GDM1 (cell line): ENCODE measurements at places on chromosomes 2 and 18.

DNA sequence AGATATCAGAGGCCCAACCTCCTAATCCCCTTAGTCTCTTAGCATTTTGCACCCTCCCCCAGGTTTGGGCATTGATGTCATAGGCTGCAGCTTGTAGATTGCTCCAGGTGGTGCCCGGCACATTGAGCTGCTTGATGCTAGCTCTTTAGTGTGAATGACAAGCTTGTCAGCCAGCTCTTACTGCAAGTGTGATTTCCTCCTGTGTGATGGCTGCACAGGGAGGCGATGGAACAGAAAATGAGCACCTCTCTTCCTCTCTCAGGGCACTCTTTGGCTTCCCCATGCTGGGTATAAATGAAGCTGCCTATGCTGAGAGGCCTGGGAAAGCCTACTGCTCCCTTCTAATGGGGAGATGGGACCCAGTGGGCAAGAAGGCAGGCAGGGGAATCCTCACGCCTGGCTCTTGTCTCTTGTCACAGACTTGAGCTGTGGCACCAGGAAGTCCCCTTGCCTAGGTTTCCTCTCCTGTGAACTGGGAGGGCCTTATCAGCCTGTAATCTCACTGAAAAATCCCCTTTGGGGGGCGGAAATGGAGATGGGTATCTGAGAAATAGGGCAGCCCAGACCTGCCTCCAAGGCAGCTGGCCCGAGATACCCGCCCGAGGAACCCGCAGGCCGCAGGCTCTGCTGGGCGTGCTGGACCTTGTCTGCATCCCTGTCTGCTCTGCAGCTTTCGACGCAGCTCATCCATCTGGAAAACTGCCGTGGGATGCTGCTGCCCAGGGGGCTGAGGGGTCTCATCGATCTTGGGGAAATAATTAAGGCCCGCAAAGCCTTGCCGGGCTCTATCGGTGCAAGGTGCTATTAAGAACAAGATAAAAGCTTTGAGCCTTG, 163.5 kb upstream of the CXCR4 start:
- DNase-seq = no peak

DNA sequence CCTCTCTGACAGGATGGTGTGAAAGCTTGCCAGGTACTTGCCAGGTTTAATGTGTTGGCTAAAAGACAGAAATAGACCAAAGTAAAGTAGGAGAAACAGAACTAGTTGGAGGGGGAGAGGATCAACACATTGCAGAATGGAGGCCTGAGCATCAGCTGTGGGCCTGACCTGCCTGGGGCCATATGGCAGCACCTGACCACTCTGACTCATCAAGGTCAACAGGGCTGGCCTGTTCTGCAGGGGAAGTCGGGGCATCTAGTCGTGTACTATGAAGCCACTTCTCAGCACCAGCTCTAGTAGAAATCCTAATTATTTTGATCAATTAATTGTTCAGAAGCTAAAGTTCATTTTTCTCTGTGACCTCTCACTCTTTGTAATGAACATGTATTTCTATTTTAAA, 35.8 kb upstream of the NOSTRIN start:
- no peak for DNase-seq

DNA sequence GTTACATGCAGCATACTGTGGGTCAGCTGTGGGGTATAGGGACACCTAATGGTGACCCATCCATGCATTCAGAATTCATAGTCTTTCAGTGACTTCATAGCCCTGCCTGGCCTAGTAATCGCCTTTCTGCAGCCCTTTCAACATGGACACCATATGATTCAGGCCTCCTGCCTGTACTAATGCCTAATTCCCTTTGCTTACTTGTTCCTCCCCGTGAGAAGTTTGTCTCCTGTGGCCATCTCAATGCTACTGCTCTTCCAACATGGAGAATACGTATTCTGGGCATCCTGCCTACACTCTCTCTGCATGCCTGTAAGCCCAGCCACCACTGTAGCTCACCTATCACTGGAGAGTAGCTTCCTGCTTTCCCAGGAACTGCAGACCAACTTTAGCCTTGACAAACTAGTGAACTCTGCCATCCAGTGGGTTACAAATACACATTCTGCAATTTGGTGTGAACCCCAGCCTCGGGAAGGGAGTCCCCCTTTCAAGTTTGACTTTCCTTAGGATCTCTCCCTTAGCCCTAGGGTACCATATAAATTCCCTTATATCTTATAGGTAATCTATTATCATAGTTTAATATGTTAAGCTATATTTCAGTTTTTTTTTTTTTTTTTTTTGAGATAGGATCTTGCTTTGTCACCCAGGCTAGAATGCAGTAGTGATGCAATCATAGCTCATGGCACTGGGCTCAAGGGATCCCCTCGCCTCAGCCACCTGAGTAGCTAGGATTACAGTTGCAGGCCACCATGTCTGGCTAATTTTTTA, 22.3 kb downstream of the M1AP start:
- no peak for DNase-seq

GRCh38 chr2:209907746-209908145, 94.7 kb upstream of the RPE start:
- DNase-seq = no peak

- peak; percentile 15 for DNase-seq
Measured at GRCh38 chr18:44680273-44681075, at the start of gene SETBP1. SETBP1 (plus strand) TSS chr18:44680888; CDS start chr18:44701347, 20,459 bp downstream.

DNA sequence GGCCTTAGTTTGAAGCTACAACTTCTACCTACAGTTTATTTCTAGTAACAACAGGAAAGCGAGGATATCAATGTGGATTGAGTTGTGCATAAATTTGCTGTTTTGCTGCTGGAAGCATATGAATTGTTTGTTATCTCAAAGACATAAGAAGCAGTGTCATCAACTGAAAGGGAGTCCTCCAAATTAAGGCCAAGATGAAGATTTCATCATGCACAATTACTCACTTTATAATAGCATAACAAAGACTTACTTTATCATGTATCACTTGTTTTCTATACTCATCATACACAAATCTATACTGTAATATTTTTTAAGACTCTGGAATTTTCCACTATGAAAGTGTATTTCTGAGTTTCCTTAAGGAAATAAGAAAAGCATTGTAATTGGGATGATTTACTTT, 136.1 kb upstream of the FANCL start:
- no peak for DNase-seq

GRCh38 chr2:18520451-18521425, 39.7 kb downstream of the RDH14 start:
- peak; percentile 15 for DNase-seq

GRCh38 chr2:181954538-181954883, 31.1 kb upstream of the PPP1R1C start:
- no peak for DNase-seq

GRCh38 chr2:32825291-32825712, 121.5 kb upstream of the LTBP1 start:
- DNase-seq = no peak

- peak; percentile 9 for DNase-seq
Measured at GRCh38 chr2:239882331-239882732, 142.8 kb downstream of the NDUFA10 start.

DNA sequence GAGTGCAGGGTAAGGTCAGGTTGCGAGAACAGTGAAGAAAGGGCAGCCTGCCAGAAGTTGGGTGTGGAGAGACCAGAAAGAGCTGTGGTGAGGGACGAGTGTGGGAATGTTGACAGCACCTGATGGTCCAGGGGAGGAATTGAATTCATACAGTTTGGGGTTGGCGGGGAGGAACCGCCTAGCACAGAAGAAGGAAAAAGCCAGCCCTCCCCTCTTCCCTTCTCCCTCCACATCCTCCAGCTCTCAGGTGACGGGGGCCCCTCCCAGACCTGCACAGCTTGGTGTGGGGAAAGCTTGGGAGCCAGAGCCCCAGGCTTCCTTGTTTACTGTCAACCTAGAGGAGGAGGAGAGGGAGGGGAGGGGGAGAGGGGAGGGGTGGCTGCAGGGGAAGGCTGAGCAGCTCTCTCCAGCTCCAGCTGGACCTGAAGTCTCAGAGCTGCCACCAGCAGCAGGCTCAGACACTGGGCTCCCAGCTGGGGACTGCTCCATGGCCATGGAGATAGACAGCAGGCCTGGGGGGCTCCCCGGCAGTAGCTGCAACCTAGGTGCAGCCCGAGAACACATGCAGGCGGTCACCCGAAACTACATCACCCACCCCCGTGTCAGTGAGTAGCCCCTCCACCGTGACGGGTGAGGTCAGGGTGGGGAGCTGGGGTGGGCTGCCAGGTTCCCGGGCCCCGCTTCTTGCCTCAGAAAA, at the start of gene ATP6V1B1:
ATP6V1B1 (plus strand) TSS at position 433 of the 697 bp plus-strand sequence; CDS start at position 488, 55 bp downstream.
- no peak for DNase-seq
